ENCODE measurements at places on chromosomes 4 and X.

- no peak for DNase-seq
Observed at GRCh38 chr4:15043226-15043625, 40.9 kb downstream of the CPEB2 start.

- peak; percentile 39 for DNase-seq
Observed at GRCh38 chr4:140252141-140252741, 98.3 kb upstream of the MAML3 start.

- DNase-seq = peak; percentile 78
Observed at GRCh38 chr4:5998333-5998936, 19.8 kb downstream of the C4orf50 start.

GRCh38 chrX:69150281-69150960 is 14.8 kb downstream of the PJA1 start:
- no peak for DNase-seq

DNA sequence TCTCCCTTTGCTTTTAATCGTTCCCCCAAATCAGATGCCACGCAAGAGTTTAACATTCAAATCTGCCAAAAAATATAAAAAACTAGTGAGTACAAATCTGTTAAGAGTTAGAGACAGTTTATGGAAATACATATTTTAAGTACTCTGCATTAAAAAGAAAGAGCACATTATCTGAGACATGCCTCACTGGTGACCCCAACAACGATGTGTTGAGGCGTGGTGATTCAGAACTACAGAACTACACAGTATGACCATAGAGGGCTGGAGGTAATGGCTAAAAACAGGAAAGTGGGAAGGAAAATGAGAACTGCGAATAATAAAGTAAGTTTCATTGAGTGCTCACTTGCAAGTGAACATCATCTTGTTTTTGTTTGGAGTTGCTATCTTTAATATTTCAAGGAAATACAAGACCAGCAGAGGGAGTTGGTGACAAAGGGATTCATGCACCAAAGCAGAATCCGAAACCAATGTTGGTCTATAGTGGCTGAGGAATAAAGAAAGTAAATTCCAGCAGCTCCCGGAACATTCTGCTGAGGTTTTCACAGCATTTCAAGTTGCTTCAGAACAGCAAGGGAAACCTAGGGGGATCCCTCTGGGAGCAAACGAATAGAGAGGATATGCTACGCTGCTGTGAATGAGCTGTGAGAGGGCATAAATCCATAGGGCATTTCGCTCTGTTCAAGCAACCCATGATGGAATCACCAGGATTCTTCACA is 92.2 kb downstream of the DCHS2 start:
- DNase-seq = no peak

DNA sequence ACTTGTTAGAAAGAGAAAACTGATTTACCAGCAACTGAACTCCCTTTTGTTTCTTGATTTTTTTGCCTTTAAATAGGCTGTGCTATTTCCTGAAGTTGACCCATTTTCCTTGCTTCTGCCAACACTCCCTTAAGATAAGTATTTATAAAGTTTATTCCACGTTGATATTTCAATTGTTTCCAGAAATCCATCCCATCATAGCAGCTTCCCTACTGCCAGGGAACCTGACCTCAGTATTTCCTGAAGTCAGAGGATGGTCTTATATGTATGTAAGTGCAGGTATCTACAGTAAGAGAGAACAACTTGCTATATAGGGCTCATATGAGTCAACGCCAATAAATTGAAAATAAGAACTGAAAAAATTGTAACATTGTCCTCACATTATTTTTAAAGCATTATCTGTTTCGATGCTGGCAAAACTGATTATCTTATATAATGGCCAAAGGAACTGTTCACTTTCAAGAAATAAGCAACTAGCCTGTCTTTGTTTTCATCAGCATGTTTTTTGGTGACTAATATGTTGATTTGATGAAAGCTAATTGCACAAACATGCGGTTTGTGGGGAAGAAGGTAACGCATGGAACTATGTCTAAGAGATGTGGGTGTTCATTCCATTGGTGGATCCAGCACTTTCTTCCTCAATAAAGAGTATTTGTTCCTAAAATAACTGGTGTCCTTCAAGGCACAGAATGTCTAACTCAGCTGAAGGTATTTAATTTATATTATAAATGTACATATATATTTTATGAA is 4.7 kb downstream of the LIMCH1 start:
- DNase-seq = no peak

DNA sequence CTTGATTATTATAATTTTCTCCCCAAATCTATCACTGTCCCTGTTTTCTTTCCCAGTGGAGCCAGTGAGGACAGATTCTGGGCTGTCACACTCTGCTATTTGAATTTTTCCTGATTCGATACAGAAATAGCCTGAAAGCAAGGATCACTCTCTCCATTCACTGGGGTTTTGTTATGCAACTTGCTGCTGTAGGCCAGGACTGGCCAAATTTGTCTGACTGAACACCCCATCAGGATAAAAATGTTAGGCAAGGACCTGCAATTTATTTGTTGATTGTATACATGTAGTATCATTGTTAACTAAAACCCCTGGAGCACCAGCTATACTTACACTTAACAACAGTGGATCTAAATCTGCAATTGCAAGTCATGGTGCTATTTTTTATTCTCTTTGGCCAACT is 68.7 kb downstream of the AASDH start:
- DNase-seq = no peak

- DNase-seq = no peak
Observed at GRCh38 chr4:15550491-15550890, 80.8 kb downstream of the CC2D2A start.

GRCh38 chr4:103915224-103915869 is 195.6 kb upstream of the TACR3 start:
- no peak for DNase-seq
